Effector memory CD4-positive, alpha-beta T cell (primary cell): ENCODE measurements at places on chromosomes 5 and 9.

DNA sequence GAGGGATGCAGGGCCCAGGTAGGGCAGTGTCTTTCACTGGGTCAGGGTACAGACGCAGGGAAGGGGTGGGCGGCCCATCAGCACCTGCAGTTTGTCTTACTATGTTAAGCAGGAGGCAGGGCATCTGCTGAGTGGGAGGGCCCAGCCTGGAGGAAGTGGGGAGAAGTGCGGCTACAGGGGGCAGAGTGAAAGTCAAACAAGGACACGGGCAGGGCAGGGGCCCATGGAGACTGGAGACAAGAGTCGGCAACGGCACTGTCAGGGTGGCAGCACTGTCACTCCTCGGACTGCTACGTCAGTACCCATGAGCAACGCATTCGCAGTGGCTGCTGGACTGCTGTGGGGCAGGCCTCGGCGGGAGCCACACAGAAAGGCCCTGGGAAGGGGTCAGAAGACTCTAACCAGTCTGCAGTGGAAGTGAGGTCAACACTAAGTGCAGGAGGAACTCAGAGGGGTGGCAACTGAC, 19.7 kb downstream of the CAMSAP1 start:
- peak; percentile 26 for DNase-seq

DNA sequence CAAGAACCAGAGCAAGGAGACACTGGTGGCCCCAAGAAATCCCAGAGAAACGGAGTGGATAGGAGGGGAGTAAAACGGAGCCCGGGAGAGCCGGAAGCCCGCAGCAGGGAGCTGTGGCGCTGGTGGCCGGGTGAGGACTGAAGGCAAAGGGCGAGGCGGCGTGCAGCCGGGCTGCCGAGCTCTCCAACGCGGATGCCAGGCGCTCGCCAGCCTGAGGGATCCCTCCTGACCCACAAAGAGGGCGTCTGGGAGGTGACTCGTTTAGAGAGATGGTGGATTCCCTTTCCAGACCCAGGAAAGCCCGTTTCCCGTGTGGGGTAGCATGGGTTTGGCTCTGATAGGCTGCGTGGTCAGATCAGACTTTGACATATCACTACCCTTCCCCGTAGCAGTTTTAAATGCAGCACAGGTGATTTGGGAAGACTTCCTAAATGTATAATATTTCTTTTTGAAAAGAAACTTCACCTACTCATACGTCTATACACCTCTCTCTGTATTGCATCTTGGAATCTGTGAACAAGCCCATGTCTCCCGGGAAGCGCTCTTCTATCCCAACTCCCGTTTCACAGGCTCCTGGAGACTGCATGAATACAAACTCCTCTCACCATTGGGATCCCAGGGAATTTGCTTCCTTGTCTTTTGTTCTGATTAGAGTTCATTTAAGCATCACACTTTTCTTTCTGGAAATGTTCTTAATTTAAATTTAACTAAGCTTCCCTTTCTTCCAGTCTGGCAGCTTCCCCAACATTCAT, 158.1 kb downstream of the C9orf152 start:
- no peak for DNase-seq

GRCh38 chr5:141514330-141515133, 25.7 kb downstream of the PCDHGC5 start:
- no peak for DNase-seq

GRCh38 chr5:181114844-181115778, 15.9 kb downstream of the OR2V1 start:
- DNase-seq, result no peak

DNA sequence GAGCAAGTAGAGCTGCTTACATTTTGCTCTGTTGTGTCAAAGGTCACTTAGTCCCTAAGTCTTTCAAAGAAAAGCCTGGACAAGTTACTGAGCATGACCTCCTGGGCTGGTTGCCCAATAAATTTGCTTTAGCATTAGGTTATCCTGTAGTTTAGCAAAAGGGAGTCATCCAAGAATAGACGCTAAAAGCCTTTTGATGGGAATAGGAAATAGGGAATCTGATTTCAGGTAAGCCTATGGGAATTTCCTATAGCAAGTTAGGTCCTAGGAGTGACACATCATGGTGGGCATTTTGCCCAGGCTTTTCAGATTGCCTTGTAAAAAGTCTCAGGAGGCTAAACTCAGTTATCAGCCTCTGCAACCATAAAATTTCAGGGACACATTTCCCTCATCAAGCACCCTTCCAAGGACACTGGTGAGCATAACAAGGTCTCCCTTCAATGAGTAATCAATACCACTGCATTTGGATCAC, 67.6 kb upstream of the RANBP3L start:
- DNase-seq, result no peak

GRCh38 chr5:179475208-179475751, 75.1 kb upstream of the RUFY1 start:
- no peak for DNase-seq
